Myocyte (in vitro differentiated cells): ENCODE measurements at places on chromosomes 2 and 18. TPM values are rescaled to one million over a fixed set of nuclear protein-coding genes. Genes with fewer than 3 reads are reported as not detected.
A peak's percentile ranks its signal among the peaks of the same experiment; 100 is the strongest.

Gene UGT1A10
- not detected in 2 replicates for total RNA-seq

Gene SIGLEC15
- not detected in 2 replicates for total RNA-seq

Gene RAMP1
- total RNA-seq = 19.5 and 20.9 TPM in 2 replicates

Gene FIGN
- 7.9 and 8.6 TPM in 2 replicates for total RNA-seq

Gene ELOA2
- not detected in 2 replicates for total RNA-seq

Gene LIPG
- 3.0 TPM in 2 replicates for total RNA-seq

Gene NR4A2
- total RNA-seq = 0.08 TPM in 1 of 2 replicates, not detected in the other

DNA sequence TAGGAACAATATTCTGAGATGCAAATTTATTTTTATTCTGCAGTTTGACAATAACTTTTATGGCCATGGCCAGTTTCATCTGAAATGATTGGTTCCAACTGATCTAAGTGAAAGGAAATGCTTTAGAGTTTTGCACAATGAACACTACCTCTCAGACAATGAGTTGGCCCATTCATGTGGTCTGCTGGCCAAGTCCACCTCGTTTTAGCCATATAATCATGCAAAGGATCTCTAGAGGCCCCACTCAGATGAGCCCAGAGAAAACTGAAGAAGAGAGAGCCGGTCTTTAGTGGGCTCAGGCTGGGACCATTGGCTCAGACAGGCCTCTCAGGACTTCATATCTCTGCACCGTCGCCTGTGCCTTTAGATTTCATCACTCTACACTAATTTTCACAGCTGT lies 254.7 kb downstream of the MREG start:
- DNase-seq = no peak

DNA sequence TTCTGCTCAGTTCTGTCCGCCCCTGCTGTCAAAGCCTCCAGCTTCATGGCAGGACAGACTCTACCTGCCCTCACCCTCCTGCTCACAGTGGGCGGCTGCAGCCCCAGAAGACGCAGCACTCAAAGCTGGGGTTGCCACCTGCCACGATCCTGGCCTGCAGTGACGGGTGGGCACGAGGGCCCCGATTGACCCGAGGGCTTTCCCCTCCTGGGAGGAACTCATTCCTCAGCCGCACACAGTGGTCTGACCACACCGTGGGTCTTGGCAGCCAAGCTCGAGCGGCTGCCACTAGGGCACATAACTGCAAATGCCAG lies 47.1 kb downstream of the HS6ST1 start:
- DNase-seq = no peak

DNA sequence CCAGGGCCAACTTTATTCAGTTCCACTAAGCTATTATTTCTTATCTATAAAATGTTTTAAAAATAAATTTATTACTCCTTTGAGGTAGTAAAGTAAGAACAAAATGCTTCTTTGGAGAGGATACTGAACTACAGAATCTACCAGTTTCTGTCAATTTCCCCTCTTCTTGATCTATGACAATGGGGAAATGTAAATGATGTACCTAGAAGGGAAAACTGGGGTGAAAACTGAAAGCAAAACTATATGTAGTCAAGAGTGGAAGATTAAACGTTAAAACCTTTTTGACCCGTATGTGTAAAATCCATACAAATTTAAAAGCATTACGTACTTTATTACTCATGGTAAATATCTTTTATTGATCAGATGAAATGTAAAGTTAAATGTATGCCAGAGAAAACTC lies 1287.8 kb upstream of the TMEFF2 start:
- no peak for DNase-seq

GRCh38 chr2:203992509-203992908 lies 55.9 kb downstream of the ICOS start:
- DNase-seq = no peak

- no peak for DNase-seq
These were observed 1.4 kb upstream of the MBD1 start for GRCh38 chr18:50282521-50283335.

GRCh38 chr2:143192716-143193115 lies 63.5 kb downstream of the ARHGAP15 start:
- DNase-seq = no peak

- DNase-seq = peak; percentile 1
These were observed 33.4 kb upstream of the ABCA12 start for GRCh38 chr2:215171796-215172195.

- DNase-seq = no peak
These were observed 252.1 kb downstream of the CDCA7 start for GRCh38 chr2:173606619-173607248.

DNA sequence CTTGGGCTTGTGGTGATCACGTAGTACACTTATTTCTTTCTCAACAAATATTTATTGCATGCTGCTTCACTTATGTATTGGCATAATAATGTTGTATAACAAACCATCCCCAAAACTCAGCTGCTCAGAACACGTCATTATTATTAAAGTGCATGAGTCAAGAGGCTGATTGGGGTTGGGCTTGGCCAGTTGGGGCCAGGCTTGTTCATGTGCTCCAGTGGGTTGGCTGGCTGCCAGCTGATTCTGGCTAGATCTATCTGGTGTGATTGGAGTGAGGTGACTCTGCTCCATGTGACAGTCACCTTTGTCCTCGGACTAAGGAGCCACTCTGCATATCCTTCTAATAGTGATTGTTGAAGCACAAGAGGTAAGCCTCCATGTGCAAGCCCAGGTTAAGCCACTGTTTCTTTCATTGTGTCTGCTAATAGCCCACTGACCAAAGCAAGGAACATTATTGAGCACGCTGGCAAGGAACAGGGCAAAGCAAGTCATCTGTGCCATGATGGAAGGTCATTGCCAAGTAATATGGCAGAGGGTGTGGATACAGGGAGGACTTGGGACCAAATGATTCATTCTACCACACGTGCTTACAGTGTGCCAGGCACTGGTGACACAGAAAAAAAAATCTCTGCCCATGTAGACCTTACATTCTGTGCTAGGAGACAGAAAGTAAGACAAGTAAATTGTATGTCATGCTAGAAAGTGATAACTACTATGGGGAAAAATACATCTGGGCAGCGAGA lies 63.3 kb upstream of the TMEM182 start:
- DNase-seq = peak; percentile 70

- no peak for DNase-seq
These were observed 127.8 kb downstream of the ARHGAP28 start for GRCh38 chr18:6857300-6857699.

DNA sequence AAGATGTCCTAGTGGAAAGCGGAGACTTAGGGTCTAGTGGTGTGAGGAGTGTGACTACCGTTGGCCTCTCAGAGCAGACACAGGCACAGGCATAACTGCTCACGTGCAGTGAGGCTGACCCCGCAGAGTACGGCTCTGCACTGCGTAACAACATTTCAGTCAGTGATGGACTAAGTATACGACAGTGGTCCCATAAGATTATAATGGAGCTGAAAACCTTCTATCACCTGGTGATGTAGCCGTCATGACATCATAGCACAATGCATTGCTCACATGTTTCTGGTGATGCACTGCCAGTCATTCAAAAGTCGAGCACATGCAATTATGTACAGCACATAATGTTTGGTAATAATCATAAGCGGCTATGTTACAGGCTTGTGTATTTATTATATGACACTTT lies 179.6 kb downstream of the VAPA start:
- no peak for DNase-seq

- DNase-seq = no peak
These were observed 1068.4 kb downstream of the LRP1B start for GRCh38 chr2:141062443-141062842.
